ENCODE measurements at places on chromosomes 3 and 15.

GRCh38 chr15:66682865-66683264 is 19.2 kb upstream of the SMAD6 start:
- DNase-seq: no peak

DNA sequence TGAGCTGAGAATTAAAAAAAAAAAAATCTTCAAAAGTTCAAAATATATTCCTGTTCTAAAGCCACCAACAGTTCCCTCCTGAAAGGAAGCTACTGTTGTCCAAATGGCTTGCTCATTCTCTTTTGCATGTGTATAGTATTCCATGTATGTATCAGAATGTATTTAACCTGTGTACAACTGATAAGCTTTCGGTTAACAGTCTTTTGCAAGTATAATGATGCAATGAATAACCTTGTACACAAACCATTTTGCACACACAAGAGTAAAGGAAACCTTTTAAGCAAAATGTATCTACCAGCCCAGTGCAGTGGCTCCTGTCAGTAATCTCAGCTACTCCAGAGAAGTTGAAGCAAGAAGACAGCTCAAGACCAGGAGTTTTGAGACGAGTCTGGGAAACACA is 32.6 kb downstream of the TOPBP1 start:
- DNase-seq: no peak

DNA sequence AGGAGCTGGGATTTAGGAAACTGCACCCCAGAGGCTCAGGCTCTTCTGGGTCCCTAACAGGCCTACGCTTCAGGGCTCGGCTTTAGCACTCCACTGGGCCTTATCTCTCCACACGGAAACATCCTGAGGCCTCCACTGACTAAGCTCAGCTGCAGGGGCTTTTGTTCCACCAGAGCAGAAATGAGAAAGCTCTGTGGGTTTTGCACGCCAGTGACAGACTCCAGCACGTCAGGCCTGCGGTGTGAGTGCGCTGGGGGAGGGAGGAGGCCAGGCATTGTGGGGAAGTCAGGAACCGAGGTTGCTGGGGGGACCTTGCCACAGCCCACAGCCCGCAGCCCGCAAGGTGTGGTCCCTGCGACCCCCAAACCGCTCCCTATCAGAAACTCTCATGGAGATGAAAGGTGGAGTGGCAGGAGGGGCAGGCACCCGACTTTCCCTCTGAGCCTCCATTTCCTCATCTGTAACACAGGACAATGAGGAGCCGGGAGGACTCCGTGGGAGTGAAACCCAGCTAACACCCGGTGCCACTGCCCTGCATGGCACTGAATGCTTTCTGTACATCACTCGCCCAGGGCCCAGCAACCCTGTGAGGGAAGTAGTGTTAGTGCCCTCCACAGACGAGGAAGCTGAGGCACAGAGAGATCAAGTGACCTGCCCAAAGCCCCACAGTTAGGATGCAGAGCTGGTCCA is 106.5 kb downstream of the TPRA1 start:
- peak; percentile 7 for DNase-seq

DNA sequence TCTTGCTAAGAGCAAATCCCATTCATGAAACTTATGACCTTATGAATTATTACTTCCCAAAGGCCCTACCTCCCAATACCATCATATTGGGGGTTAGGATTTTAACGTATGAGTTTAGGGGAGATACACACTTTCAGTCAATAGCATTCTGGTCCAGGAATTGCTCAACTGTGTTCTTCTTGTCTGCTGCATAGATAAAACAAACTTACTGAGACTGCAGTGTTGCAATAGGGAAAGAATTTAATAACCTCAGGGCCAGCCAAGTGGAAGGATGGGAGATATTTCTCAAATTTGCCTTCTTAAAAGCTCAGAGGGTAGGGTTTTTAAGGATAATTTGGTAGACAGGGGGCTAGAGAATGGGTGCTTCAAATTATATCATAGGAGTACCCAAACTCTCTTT is 625.8 kb downstream of the OTOL1 start:
- no peak for DNase-seq

DNA sequence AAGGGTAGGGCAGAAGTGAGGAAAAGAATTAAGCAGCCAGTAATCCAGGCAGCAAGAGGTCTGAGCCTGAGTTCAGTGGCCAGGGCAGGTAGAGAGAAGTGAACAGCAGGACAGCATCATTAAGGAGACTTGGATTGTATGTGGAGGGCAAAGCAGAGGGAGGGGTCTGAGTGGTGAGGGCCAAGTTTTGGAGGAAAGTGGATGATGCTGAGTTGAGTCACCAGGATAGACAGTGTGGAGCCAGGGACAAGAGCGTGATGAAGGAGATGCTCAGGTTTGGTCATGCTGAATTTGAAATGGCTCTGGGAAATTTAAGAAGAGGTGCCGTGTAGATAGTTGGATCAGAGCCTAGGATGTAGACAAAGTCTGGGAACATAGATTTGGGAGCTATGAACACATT is 93.1 kb downstream of the ARHGEF26 start:
- no peak for DNase-seq

DNA sequence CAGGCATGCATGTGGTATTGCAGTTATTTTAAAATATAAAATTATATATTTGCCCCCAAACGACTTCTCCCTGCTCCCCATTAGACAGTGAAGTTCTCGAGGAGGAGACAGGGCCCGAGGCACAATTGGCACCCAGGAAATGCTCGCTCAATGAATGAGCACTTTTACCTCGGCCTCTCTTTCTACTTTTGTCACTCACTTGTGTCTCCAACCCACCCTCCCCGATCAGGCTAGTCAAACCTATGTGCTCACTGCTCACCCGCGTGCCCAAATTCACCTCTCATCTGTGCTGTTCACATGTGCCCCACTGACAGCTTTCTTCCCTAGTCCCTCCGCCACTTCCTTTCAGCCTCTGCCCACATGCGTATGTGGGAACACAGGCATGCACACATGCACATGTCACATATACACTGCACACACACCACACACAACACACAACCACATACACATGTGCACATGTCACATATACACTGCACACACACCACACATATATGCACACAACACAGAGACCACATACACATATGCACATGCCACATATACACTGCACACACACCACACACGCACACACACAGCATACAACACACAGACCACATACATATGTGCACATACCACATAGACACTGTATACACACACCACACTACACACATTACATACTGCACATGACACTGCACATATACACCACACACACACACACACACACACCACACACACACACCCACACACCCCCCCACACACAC is 46.3 kb upstream of the DLG1 start:
- DNase-seq: no peak

- DNase-seq: no peak
Measured at GRCh38 chr3:132231633-132232032, 85.6 kb upstream of the ACP3 start.

- no peak for DNase-seq
Measured at GRCh38 chr3:184738982-184739381, 27.1 kb upstream of the MAGEF1 start.

DNA sequence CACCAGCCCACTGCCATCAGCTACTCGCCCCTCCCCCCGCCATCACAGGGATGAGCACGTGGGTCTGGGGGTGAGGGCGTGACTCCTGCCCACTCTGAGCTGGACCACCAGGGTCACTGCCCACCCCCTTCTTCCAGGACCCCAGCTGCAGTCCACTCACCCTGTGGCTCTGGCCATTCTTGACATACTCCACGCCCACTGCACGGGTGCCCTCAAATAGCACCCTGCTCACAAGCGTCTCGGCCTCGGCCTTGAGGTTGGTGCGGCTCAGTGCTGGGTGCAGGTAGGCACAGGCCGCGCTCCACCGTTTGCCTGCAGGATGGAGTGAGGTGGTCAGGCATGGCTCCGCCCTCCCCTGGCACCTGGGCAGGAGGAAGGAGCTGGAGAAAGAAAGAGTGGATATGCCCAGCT is 23.9 kb downstream of the CHDH start:
- no peak for DNase-seq

DNA sequence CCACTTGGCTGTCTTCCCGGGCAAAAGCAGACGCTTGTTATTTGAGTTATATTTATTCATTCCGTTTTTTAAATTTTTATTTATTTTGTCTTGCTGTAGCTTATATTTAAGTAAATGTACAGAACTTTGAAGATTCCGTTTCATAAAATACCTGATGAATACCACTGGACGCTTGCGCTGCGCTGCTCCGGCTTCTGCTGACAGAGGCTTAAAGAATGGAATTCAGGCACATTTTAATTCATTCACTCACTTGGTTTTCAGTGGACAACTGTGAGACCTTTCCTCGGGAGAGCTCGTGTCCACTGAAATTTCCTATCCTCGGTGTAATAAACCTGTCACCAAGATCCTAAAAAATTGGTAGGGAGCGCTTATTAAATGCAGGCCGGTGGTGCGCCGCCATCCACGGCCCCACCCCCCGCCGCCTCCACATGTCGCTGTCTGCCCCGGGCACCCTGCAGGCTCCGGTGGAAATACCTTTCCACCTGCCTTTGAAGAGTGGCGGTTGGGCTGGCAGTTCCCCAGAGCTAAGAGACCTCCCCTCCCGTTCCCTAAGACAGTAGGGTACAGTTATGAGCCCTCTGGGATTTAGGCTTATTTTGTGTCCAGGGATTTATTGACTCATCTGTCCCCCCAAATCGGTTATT is 62.5 kb upstream of the UBE2E1 start:
- DNase-seq: no peak

DNA sequence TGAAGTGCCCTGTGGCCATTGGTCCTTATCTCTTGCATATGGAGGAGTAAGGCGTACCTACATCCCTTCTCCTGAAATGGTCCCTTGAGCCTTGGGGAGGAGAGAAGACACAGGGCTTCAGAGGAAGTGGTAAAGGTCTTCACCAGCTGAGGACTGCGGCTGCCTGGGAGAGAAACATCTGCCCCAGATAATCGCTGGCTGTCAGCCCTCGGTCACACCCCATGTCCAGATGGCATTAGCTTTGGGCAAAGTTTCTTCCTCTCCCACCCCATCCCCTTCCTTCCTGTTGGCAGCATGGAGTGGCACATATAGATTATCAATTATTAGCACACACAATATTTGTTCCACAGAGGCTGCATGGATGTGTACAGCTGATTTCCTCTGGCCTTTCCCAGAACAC is 61.6 kb downstream of the LRTM1 start:
- DNase-seq: no peak

- DNase-seq: peak; percentile 22
Measured at GRCh38 chr15:33132722-33133345, 61.7 kb downstream of the FMN1 start.

DNA sequence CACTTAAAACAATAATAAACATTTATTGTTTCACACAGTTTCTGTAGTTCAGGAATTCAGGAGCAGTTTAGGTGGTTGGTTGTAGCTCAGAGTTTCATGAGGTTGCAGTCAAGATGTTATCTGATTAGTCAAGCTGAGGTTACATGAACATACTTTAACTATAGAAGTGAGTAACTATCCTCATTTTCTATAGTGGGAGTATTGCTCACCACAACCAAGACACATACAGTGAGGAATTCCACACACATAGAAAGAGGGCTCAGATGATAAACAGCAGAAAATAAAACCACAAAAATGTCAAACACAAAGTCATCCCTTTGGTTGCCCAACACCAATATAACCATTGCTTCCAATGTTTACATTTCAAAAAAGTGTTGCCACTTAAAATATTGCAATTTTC is 13.6 kb downstream of the SCN11A start:
- no peak for DNase-seq

- no peak for DNase-seq
Measured at GRCh38 chr15:94670438-94671034, 439.2 kb downstream of the MCTP2 start.

GRCh38 chr15:48859426-48859825 is 18.5 kb upstream of the EID1 start:
- no peak for DNase-seq

GRCh38 chr15:35979608-35980007 is 433.6 kb upstream of the DPH6 start:
- no peak for DNase-seq

DNA sequence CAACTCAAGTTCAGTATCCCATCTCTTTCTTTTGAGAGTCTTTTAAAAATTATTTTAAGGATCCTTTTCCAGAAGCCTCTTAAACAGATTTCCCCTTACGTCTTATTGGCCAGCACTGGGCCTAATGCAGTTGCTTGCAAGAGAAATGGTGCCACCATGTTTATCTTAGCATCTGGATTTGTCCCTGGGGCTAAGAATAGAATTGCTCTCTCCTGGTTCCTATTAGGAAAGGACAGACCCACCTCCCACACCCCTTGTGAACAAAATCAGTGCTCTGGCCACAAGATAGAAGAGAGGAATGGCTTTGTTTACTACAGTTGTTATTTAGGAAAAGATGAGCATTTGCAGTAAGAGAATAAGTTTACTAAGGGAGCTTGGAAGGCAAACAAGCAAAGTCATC is 128.2 kb upstream of the CGNL1 start:
- DNase-seq: no peak

- no peak for DNase-seq
Measured at GRCh38 chr15:34122771-34123183, 20.9 kb downstream of the PGBD4 start.

GRCh38 chr3:30440147-30440604 is 166.2 kb upstream of the TGFBR2 start:
- no peak for DNase-seq

DNA sequence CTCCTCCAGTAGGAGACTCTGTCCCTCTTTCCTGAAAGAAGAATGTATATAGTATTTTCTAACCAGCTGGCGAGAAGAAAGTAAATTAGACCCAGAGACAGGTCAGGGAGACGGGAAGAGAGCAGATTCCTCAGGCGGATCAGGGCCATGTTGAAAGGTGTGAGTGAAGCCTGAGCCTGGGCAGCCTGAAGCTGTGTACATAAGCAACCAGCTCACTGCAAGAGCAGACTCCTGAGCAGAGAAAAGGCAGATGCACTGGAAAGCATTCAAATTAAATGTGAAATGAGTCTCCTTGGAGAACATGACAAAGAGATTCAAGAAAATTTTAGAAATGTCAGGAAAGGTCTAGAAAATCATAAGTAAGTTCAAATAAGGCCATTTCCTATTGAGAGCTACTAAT is 165.8 kb downstream of the GOLIM4 start:
- no peak for DNase-seq

DNA sequence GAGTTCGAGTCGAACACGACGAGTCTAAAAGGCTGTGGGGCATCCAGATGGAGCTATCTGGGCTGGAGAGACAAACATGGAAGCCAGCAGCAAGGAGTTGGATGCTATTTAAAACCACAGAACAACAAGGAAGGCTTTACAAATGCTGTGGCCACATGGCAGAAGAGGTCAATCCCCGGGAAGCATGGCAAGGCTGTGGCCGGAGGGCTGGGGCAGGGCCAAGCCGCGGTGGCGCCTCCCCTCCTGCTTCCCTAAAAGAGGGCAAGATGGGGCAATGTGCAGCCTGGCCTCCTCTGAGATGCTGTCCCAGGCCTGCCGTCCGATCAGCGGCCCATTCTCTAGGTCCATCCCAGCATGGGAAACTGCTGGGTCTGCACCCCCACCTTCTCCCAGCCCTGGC is 139.1 kb downstream of the SRGAP3 start:
- DNase-seq: no peak

- no peak for DNase-seq
Measured at GRCh38 chr3:156910022-156910421, 83.9 kb downstream of the LEKR1 start.

DNA sequence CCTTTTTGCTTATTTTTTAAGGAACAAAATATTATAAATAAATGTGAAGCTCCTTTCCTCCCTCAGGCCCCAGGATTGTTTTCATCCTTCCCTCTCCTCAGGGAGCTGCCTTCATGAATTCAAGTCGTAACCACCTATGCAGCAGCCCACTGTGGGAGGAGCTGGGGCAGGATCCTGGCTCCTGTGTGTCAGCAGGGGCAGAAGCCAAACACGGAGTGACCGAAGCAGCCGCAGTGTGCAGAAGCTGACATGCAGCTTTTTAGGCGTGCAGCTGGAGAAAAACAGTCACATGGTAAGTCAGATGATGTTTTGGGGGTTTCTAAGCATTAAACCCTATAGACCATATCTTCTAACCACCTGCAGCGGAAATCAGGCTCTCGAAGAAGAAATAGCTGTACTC is 231.3 kb downstream of the OCA2 start:
- no peak for DNase-seq
